A549 treated with AZD2906 at 1 μM for 4 hours (cell line): ENCODE measurements at places on chromosomes 5 and 9. TPM values are rescaled to one million over a fixed set of nuclear protein-coding genes. Genes with fewer than 3 reads are reported as not detected.

GRM6 gene
- total RNA-seq = not detected in 5 replicates

IFNB1 gene
- total RNA-seq = not detected in 5 replicates

PCDHB6 gene
- 0.84 to 1.1 TPM (median 0.90 TPM) in 5 replicates for total RNA-seq

GABBR2 gene
- total RNA-seq = 0.11 to 0.25 TPM (median 0.14 TPM) in 5 replicates

PLK2 gene
- 34.3 to 39.3 TPM (median 37.0 TPM) in 5 replicates for total RNA-seq

KIF12 gene
- 1.3 to 1.9 TPM (median 1.5 TPM) in 5 replicates for total RNA-seq

TRIO gene
- 92.3 to 102 TPM (median 95.6 TPM) in 5 replicates for total RNA-seq

CWC27 gene
- 12.1 to 17.2 TPM (median 13.7 TPM) in 5 replicates for total RNA-seq

FBP1 gene
- total RNA-seq = not detected in 5 replicates

GPR150 gene
- 0.07 to 0.20 TPM (median 0.13 TPM) in 5 replicates for total RNA-seq

TRIM41 gene
- 21.3 to 28.0 TPM (median 27.3 TPM) in 5 replicates for total RNA-seq

ACSL6 gene
- total RNA-seq = 0.06 to 0.28 TPM (median 0.08 TPM) in 5 replicates

ZDHHC11B gene
- total RNA-seq = 1.1 to 1.5 TPM (median 1.2 TPM) in 5 replicates

PCDHA9 gene
- total RNA-seq = 0.01 TPM in 2 of 5 replicates, not detected in the others

SPINK4 gene
- total RNA-seq = not detected in 5 replicates

PCDHB11 gene
- total RNA-seq = 0.05 to 0.08 TPM (median 0.07 TPM) in 5 replicates

FAM193B gene
- 19.5 to 29.0 TPM (median 23.9 TPM) in 5 replicates for total RNA-seq

CD74 gene
- 0.07 to 0.09 TPM (median 0.08 TPM) in 3 of 5 replicates, not detected in the others for total RNA-seq

CCDC152 gene
- total RNA-seq = not detected in 5 replicates

IPO11 gene
- total RNA-seq = 14.6 to 15.7 TPM (median 15.3 TPM) in 5 replicates

HAPLN1 gene
- not detected in 5 replicates for total RNA-seq

PTGS1 gene
- total RNA-seq = 1.5 to 2.0 TPM (median 1.8 TPM) in 5 replicates

AFAP1L1 gene
- total RNA-seq = 12.3 to 15.7 TPM (median 15.4 TPM) in 5 replicates

PRR16 gene
- 0.05 to 0.10 TPM in 2 of 5 replicates, not detected in the others for total RNA-seq

MRNIP gene
- total RNA-seq = 13.7 to 22.1 TPM (median 19.5 TPM) in 5 replicates

CDKN2B gene
- total RNA-seq = not detected in 5 replicates

BAAT gene
- 0.31 to 0.49 TPM (median 0.46 TPM) in 5 replicates for total RNA-seq

PTPN3 gene
- total RNA-seq = 16.2 to 19.9 TPM (median 18.5 TPM) in 5 replicates

NRARP gene
- total RNA-seq = 2.1 to 4.1 TPM (median 3.6 TPM) in 5 replicates

FOXD4L3 gene
- 0.05 to 0.21 TPM (median 0.10 TPM) in 4 of 5 replicates, not detected in the other for total RNA-seq

DMRTA1 gene
- total RNA-seq = 0.52 to 0.70 TPM (median 0.65 TPM) in 5 replicates

ZCCHC7 gene
- total RNA-seq = 9.7 to 13.4 TPM (median 10.8 TPM) in 5 replicates

CCDC192 gene
- not detected in 5 replicates for total RNA-seq

TMEM252 gene
- total RNA-seq = not detected in 5 replicates

PNPLA7 gene
- total RNA-seq = 0.44 to 0.80 TPM (median 0.62 TPM) in 5 replicates

BNC2 gene
- 4.6 to 6.9 TPM (median 6.4 TPM) in 5 replicates for total RNA-seq

RANBP17 gene
- total RNA-seq = 1.8 to 3.2 TPM (median 2.3 TPM) in 5 replicates

OLFML2A gene
- 24.5 to 37.8 TPM (median 31.4 TPM) in 5 replicates for total RNA-seq
